BJ (cell line): ENCODE measurements at places on chromosomes 2 and 18.

DNA sequence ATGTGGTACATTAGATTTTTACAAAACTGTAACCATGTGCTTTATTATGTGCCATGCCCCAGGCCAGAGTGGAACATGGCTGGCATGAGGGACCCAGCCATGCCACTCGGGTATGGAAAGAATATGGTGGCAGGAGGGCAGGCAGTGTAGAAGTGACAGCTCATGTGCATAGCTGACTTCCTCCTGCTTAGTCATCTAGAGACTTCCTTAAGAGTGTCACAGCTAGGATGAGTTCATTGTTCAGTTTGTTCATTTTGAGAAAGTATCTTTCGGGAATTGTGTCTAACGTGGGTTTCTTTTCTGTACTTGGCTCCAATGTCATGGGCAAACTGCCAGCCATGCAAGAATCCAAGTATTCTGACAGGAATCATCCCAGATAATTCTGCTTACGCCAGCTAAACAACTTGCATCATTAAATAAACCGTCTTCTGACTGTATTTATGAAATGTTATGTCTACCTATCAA is 94.3 kb upstream of the ITGB6 start:
- no peak for DNase-seq

DNA sequence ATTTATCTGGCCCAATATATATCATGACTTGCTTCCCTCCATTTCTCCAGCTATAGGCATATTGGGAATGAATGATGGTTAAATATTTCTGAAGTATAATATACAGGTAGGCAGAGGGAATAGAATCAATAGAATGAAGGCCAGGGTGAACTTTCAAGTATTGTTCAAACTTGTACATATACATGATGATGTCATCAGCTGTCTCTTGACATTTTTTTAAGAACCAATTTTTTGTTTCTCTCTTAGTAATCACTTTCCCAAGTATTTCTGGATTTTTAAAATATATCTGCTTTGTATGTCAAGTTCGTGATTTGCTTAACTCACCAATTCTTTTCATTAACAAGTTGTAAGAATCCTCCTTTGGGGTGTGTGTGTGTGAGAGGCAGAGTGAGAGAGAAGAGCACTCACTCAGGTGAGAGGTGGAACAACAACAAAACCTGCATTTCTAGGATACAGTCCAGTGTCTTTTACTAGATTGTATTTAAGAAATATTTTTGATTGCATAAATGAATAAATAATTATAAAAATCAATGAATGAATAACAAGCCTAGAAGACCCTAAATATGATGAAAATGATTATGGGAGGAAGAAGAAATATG is 1239.1 kb downstream of the LRP1B start:
- DNase-seq, result no peak

DNA sequence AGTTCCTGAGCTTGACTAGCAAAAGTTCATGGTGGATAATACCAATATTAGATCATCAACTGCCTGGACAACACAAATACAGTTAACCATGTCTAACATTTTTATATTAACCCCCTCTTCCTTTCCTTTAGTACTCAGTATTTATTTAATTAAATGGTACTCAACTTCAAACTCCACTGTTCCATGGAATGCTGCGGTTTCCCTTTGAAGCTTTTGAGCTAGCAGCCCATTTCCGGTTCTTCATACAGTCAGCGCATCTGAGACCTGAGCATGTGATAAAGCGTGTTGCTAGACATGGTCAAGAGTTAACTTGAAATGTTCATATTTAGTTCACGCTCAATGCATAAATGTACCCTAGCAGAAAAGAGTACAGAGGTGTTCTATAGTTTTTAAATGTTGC is 278.4 kb downstream of the ALPK2 start:
- no peak for DNase-seq

GRCh38 chr2:151287513-151288250 is 1.8 kb downstream of the NMI start:
- no peak for DNase-seq
